ENCODE measurements at places on chromosomes 2 and 18.
A peak's percentile ranks its signal among the peaks of the same experiment; 100 is the strongest.

GRCh38 chr2:85449214-85449588 lies 30.7 kb downstream of the SH2D6 start:
- DNase-seq, result no peak

- DNase-seq, result no peak
Observed at GRCh38 chr2:16223161-16223840, 283.0 kb downstream of the MYCN start.

DNA sequence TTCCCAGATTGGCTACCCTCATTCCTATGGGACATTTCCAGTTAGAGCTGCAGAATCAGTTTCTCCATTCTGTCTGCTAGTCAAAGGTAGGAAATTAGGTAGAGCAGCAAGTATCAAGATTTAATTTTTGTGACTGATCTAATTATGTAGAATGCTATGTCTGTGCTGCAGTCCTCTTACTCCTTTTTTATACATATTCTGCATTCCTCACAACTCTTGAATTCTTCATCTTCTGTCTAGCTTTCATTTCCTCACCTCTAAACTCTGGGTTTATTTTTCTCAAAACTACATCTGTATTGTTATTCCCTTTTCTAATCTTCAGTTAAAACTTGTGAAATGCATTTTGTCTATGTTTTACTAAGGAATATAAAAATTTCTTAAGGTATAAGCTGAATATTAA lies 8.6 kb downstream of the SGO2 start:
- DNase-seq, result no peak

GRCh38 chr2:45651415-45652089 lies at the start of gene PRKCE:
TSS of gene PRKCE (plus strand) at chr2:45651675.
- DNase-seq, result peak; percentile 27

DNA sequence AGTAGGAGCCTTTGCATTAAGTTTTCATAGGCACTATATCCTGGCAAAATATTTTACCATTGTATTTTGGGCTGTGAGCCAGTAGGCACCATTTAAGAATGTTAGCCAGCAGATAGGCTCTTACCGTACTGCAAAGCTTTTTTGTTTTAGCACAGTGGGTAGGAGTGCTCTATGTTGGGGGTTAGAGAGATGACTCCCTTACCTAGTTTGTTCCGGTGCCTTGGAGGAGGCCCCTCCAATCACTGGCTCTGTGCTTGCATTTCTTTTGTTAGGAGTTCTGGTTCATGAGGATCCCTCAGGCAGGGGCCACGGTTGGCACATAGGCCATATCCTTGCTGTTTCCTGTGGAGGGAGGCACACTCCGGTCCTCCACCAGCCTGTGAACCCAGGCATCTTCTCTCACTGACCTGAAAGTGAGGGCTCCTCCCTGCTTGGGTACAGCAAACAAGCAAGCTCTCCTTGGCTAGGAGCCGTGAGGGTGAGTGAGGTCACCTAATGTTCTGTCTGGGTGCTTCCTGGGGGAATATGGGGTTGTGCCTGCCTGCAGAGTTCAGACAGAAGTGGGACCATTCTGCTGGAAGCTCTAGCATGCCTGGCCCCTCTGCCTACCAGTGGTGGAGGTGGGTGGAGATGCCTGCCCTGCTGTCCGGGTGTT lies 29.8 kb downstream of the LTBP1 start:
- DNase-seq, result no peak

DNA sequence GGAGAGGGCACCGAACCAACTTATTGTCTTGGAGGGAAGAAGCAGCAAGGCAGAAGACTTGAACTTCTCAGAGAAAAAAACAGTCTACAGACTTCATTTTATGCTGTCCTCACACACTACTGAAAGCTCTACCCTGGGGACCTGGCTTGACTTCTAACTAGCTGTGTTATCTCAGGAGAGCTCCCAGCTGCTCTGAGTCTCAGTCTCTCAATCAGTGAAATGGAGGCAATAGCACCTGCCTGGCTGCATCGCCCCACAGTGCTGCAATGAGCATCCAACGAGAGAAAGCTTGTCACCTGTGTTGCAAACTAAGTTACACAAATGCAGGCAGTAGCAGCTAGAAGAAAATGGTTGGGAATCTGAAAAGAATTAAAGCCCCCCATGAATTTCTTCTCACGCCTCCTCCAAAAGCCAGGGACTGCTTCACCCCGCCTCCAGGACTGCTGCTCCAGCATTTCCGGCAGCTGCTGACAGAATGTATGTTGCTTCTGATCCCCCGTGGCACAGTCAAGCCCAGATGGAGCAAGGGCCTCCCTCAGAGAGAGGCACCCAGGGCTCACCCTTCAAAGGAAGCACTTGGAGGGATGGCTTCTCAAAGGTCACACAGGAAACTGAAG lies 116.3 kb downstream of the BCL11A start:
- no peak for DNase-seq
